ENCODE measurements at places on chromosomes 2 and 18.

DNA sequence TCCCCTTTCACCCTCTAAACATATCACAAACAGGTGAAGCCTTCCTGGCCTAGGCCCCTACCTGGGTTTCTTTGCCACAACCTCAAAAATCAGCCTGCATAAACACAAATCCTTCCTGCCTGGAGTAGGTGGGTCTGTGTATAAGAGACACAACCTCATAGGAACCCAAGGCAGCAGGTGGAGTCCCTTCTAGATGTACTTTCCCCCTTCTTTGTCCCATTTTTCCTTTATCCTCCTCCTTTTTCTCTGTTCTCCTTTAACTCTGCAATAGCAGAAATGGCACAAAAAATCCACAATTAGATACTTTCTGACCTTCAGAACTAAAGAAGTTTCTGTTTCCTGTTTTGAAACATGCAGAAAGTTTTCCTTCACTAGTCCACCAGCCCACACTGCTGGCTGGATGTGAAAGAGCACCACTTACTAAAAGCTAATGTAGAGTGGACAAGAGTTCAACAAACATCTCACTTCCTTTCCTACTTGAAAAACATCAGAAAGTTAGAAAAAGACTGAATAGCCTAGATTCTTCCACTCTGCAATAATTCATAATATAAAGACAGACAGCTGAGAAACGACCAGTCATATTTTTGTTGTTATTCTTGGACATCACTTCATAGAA lies 11.2 kb downstream of the SLC40A1 start:
- DNase-seq: no peak

DNA sequence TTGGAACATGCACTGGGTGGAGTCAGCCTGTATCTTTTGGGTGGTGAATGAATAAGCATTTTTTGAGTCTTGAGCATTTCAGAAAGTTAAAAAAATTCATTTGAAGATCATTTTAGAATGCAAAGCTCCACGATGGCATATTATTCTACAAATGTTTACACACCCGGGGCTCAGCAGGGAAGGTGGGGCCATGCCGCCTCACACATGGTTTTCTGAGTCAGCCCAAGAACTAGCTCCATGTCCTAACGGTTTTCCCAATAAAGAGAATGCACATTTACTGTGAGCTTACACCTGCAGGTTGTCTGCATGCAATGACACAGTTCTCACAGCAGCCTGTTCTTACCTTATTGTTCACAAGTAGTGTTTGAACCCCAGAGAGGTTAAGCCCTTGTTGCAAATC lies 670.3 kb downstream of the GALR1 start:
- DNase-seq: no peak

GRCh38 chr2:1339388-1340140 lies 73.7 kb upstream of the TPO start:
- peak; percentile 20 for DNase-seq

GRCh38 chr2:61179701-61180639 lies 18.0 kb downstream of the C2orf74 start:
- DNase-seq: peak; percentile 33

DNA sequence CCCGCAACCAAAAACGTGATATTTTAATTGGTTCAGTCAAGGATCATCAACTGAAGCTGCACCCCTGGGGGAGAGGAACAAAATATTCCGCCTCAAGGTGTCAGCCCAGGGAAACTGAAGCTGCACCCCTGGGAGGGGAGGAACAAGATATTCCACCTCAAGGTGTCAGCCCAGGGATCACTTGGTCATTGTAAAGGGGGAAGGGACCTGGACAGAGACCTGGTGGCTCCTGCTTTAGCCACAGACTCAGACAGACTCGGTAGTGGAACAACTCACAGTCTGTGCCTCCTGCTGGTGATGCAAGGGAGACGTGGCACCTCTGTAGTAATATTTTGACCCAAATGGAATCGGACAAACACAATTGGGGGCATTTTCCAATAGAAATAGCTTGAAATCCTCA lies 75.1 kb downstream of the GBX2 start:
- no peak for DNase-seq

- DNase-seq: no peak
Measured at GRCh38 chr2:220708366-220708765, 863.7 kb downstream of the EPHA4 start.

DNA sequence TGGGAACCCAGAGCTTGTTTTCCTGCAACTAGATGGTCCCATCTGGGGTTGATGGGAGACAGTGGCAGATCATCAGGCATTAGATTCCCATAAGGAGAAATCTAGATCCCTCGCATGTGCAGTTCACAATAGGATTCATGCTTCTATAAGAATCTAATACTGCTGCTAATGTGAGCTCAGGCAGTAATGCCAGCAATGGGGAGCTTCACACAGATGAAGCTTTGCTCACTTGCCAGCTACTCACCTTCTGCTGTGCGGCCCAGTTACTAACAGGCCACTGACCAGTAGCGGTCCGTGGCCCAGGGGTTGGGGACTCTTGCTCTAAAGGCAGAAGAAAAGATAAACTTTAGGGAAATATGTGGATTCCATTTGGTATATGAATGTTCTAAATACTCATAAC lies 192.9 kb downstream of the AFF3 start:
- no peak for DNase-seq

All from upper lobe of left lung (tissue), 6 donors.